ENCODE measurements at places on chromosomes 7 and 10. TPM values are rescaled to one million over a fixed set of nuclear protein-coding genes. Genes with fewer than 3 reads are reported as not detected.

The TMEM229A gene
- not detected for total RNA-seq

The ERVW-1 gene
- total RNA-seq: not detected

GRCh38 chr10:98478430-98479222, 31.9 kb upstream of the HPS1 start:
- no peak for DNase-seq

DNA sequence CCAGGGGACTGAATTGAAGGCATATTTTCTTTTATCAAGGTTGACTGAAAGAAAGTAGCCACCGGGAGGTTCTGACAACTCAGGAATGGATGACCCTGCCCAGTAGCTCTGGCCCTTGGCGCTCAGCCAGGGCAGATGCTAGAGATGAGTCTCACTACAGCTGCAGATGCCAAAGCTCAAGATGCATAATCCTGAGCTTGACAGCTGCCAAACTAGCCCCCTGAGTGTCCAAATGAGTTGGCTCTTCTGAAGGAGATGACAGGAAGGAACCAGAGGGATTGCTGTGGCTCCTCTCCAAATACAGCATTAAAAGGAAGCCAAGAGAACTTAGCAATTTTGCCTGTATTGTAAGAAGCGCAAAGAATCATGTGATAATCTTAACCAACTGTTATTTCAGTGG, 78.4 kb downstream of the NXPH1 start:
- DNase-seq: no peak

DNA sequence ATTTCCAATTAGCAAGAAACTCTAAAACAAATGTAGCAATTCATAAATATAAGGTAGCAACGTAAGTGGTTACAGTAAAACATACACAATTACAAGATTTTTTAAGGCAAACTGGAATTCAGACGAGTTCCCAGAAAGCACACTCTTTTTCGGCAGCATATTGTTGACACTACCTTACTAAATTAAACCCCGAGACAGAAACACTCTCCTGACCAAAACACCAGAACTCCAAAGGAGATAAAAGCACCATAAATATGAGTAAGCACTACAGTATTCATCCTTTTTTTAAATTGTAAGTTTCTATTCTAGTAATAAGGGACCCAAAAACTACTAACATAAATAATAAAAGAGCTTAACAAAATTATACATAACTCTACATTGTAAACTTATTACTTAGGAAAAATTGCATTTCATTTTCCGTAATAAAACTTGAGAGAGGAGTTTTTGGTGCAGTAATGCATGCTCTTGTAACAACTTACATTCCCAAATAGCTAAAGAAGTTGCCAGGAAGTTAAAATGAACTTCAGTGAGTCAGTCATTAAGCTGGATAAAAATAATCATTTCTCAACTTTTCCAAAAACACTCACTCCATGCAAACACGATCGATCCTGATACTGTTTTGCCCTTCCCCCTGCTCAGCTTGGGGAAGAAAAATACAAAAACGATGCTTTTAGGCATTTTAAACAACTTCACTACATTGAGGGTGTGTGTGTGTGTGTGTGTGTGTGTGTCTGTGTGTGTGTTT, 2.0 kb downstream of the PIP4K2A start:
- DNase-seq: no peak

- DNase-seq: peak; percentile 88
Observed at GRCh38 chr7:66413379-66414114, 208.4 kb downstream of the TPST1 start.

GRCh38 chr10:131250454-131251145, 60.9 kb downstream of the TCERG1L start:
- no peak for DNase-seq

- no peak for DNase-seq
Observed at GRCh38 chr7:132349075-132349474, 227.2 kb downstream of the PLXNA4 start.

GRCh38 chr10:79243181-79244067, 103.8 kb upstream of the PPIF start:
- no peak for DNase-seq

DNA sequence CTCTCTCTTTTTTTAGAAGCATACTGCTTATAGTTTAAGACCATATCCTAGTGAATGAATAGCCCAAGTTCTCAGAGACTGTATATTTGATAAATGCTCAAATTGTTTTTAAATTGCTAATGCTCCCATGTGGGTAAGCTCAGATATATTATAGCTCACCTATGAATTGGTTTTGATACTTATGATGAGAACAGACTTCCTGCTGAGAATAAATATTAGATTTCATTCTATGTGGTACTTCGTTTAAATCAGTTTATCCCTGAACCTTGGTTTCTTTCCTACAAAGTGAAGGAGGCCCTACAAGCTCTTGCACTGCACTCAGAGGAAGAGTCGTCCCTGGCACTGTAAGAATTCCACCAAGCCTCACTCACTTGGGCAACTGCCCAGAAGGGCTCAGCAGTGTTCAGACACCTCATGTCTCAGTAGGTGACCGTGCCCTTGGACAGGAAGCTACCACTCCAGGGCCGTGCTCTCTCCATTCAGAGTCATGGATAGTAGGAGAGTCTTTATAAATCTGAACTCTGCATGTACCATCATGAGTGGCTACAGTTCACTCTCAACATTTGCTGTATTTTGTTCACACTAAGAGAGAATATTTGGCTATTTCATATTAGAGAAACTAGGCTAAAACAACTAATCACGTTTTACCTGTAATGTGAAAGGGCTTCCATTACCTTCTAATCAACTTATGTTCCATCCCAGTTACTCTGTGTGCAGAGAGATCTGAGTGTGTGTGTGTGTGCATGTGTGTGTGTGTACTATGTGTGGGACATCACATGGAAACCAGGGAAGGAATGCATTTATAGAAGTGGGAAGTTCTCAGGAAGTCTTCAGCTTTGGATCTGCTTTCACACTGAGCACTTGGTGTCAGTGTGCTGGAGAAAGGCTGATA, 93.8 kb downstream of the PTPRE start:
- peak; percentile 75 for DNase-seq

DNA sequence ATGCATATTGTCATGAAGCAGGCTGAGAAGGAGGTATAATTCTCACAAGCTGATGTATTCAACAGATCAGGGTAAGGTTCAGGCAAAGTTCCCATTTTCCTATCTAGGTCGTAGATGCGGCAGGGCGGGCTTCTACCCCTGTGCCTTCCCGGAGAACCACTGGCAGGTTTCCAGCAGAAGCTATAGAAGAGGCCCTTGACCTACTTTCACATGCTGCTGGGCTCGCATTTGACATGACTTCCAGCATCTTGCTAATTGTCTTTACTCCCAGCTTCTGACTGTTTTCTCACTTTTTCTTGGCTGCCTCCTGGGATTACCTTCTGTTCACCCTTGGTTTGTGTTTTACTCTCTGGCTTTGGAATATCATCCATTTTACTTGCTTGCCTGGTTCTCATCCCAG, 32.6 kb upstream of the ORC5 start:
- no peak for DNase-seq

All from Right ventricle myocardium superior (tissue), 1 donor.